ENCODE measurements at places on chromosomes 3 and 15. TPM values are rescaled to one million over a fixed set of nuclear protein-coding genes. Genes with fewer than 3 reads are reported as not detected.

Gene GJD2
- total RNA-seq: not detected

Gene MESP2
- 0.57 TPM for total RNA-seq

Gene EIF2B5
- total RNA-seq: 27.3 TPM

Gene ANKRD63
- not detected for total RNA-seq

Gene P2RY1
- 4.4 TPM for total RNA-seq

Gene CP
- total RNA-seq: 1.1 TPM

Gene COL8A1
- 185 TPM for total RNA-seq

Data from smooth muscle cell of bladder (primary cell).